Stimulated activated CD8-positive, alpha-beta memory T cell treated with anti-CD3 and anti-CD28 coated beads, Interleukin-12 subunit alpha, Interleukin-12 subunit beta, amount 100 ng/mL, for 4 hours (primary cell): ENCODE measurements at places on chromosomes 1 and 21.

- DNase-seq = no peak
Observed at GRCh38 chr1:77446841-77447555, 165.2 kb downstream of the AK5 start.

DNA sequence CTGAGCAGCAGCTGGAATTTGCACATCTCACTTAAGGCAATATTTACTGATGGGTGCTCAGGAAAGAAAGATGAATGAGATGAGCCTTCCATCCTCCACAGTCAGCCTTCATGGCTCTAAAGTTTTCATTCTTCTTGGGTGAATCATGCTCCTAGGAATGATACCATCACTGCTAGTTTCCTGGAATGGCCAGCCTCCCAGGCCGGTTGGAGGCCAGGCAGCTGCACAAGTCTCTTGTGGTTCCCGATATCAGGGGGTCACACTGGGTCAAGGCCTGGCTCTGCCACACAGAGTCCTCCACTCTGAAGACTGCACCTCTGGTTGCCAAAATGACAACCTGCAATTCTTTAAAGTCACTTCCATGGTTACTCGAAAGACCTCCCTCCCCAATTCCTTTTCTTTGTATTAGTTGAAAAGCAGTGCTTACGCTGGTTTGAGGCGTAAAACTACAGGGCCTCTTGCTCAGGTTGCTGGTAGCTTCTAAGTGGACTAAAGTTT is 46.2 kb upstream of the PALMD start:
- DNase-seq = no peak

DNA sequence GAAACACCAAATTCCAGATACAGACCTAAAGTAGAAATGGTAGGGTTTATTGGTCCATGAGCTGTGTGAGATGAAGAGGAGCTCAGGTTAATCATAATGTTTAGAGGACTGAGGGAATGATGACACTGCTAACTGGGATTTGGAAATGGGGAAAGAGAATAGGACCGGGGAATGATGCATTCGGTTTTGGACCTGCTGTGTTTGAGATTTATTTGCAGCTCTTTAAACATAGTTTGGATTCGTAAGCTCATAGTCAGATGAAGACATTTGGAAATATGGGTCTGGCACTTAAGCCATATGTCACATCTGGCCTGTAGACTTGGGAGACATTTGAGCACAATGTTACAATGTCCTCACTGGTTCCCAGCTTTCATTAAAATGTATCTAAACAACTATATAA is 127.9 kb upstream of the DUSP10 start:
- DNase-seq = no peak

- no peak for DNase-seq
Observed at GRCh38 chr1:56901716-56902115, 47.1 kb downstream of the C8A start.

GRCh38 chr1:62229932-62230331 is 35.3 kb downstream of the L1TD1 start:
- DNase-seq = no peak

GRCh38 chr1:190046231-190046630 is 431.4 kb downstream of the BRINP3 start:
- no peak for DNase-seq

DNA sequence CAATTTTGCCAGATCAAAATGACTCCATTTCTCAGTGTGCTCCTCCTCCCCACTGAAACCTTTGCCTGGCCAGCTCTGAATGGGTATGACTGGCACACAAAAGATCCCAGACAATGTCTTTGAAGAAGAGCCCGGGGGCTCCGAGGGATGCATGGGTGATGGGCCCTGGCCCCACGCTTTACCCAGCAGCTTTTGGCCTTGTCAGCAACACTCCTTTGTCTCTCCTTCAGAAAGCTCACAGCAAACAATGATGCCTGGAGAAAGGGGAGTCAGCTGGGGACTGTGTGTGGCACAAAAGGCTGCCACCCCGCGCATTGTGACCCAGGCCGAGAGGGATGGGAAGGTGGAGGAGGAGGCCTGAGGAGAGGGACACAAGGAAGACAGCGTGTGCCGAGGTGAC is 45.9 kb downstream of the PLXNA2 start:
- no peak for DNase-seq

- DNase-seq = peak; percentile 88
Observed at GRCh38 chr1:155017041-155017945, 14.7 kb downstream of the ZBTB7B start.

GRCh38 chr1:92987462-92987861 is 26.2 kb upstream of the DIPK1A start:
- no peak for DNase-seq

DNA sequence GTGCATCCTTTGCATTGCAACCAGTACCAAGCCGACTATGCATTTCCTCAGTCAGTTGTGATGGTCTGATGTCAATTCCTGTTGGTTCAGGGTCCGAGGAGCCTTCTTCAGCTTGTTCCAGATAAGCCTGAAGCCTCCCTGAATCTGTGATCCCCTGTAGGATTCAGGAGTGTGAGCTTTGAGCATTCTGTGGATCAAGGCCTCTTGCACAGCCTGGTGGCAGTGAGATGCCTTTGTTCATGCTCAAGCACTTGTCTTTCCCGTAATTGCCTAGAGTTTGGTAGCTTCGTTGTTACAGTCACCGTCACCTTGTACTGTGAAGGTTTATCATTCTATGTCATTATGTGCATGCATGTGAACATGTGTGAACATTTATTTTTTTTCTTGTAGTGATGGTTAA is 103.5 kb downstream of the PBX1 start:
- DNase-seq = no peak

GRCh38 chr21:38843806-38844503 is 38.2 kb downstream of the ETS2 start:
- no peak for DNase-seq

GRCh38 chr1:156658945-156659574 is 17.1 kb downstream of the BCAN start:
- no peak for DNase-seq

DNA sequence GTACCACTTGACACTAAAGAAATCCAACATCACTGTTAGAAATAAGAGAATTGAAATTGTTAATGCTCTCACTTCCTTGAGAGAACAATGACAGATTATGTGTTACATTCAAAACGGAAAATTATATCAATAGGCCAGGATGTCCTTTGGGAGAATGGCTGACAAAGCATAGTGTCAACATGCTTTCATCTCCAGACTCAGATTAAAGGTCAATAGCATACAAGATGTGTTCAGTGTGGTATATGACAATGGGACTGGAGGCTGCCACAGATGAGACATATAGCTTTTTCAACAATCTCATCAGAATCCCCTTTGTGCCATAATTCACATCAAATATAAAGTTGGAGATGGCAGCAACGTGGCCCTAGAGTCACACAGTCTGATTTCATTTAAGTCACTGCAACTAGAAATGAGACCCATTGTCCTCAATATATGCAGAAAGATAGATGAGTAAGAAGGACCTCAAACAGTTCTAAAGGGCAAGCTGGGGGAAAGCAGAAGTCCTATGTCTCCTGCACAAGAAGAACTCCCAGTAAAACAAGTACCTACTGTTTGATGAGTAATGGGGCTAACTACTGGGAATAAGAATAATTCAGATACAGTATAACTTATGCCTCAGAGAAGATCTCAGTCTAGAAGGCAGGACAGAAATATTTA is 327.9 kb downstream of the TTLL7 start:
- no peak for DNase-seq

- no peak for DNase-seq
Observed at GRCh38 chr1:84476225-84476624, 2.8 kb upstream of the RPF1 start.

DNA sequence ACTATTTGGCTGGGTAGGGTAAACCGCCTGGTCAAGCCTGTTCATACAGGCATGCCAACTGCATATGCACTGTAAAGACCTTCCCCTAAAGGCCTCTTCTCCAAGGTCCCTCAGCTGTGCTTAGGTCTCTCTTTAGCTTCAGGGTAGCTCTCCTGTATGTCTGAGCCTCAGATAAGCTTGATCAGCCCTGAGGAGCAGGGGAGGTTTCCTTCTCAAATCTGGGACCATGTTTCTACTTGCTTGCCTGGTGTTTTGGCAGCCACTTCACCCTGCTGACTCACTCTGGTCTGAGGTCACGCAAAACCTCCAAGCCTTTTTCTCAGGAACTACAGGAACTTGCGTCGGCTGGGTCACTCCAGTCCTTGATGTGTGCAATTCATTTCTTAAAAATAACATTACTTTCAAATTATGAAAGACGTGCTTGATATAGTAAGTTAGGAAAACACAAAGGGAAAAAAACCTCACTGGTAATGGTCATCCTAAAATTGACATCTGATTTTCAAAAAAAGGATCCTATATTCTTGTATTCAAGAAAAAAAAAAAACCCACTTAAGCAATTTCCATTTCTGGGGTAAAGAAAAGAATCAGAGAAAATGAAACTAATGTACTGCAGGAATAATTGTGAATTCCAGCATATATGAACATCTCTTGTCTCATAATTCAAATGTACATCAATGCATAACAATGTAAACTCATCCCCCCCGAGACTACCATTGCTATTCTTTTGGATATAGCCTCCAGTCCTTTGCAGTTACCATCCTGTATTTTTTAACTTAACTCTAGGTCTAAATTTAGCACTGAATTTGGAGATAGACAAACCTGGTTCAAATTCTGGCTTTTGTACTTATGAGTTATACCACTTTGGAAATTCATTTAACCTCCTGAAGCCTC is 24.8 kb upstream of the RNF19B start:
- DNase-seq = no peak

DNA sequence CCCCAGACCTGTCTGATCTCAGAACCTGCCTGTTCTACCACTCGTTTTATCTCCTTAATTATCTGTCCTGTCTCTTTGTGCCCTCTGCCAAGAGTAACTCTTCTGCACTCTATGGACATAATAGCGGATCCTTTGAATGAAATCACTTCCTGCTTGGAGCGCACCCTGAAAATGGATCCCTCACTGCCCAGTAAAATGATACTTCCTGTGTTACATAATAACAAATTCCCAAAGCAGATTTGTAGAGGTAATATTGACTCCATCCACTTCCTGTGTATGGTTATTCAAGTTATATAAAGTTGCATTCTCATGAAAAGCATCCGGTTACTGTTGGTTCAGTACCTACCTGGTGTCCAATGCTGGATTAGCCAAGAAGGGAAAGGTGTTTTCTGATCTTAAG is 246.0 kb downstream of the TRABD2B start:
- no peak for DNase-seq

DNA sequence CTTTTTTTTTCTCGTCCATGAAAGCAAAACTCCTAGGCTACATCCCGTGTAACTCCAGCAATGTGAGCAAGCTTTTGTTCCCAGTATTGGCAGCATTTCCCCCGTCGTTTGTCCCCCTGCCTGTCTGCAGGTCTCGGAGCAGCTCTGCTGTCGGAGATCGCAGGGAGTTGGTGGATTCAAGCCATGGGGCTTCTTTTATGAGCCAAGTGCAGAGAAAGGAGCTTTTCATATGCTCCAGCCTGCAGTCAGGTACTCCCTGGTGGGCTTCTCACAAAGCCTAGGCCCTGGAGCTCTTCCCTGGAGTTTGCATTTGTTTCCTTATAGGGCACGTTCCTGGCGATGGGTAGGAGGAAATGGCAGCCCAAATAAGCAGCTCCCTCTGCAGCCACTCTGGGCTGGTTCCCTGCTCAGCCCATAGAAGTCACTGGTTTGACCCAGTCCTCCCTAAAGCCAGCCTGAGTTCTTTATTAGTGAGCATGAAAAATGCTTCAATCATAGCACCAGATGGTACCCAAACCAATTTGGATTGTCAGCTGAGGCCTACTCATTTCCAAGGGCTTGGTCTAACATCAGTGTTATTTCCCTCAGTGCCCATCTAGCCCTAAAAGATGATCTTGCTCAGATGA is 78.3 kb downstream of the NUF2 start:
- DNase-seq = no peak

- DNase-seq = no peak
Observed at GRCh38 chr1:30374400-30375070, 348.9 kb downstream of the MATN1 start.

GRCh38 chr1:38730511-38731397 is 128.8 kb downstream of the RRAGC start:
- no peak for DNase-seq

DNA sequence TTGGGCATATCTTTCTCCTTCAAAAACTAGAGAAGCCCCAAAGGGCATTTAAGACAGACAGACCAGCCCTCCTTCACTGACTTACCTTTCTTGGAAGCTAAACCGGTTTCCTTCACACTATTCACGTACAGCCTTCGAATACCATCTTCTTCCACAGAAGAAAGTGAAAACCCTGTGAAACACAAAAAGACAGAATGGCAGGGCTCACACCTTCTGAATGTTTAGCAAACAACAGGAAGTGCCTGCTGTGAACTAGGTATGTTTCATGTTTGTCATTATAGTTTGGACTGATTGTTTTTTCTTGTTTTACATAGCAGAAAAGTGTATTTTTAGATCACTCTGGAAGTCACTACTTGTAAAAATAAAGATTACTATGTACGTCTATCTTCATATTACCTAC is 148.6 kb upstream of the KRTAP19-8 start:
- DNase-seq = no peak

- DNase-seq = peak; percentile 37
Observed at GRCh38 chr1:205286335-205286950, 35.1 kb downstream of the NUAK2 start.

DNA sequence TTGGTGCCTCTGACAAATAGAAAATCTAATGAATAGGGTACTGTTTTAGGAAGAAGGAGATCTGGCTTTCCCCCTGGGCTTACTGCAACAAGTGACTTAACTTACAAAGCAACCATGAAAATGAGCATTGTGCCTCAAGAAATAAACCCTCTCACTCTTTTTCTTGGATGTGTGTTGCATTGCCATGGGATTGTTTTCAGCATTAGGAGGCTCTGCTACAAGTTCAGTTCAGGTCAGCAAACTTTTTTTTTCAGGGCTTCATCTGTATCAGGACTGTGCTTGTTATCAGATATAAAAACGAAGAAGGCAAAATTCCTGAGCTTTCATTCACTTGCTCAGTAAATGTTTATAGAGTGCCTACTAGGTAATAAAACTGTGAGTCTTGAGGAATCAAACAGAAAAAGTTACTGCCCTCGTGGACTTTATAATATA is 37.8 kb upstream of the DOCK7 start:
- DNase-seq = no peak

DNA sequence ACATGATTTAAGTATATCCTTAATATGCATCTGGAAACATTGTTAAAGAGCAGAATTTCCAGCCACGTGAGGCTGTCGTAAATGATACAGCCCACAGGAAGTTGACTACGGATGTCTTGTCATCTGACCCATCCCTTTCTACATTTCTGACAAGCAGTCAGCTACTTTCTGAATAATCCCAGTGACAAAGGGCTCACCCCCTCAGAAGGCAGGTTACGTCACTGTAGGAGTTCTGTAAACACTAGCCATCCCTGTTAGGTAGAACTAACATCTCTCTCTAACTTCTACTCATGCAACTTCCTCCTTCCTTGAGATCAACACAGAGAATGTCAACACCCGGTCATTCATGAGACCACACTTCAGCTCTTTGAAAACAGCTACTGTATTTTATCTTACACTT is 259.2 kb downstream of the GREM2 start:
- DNase-seq = no peak

DNA sequence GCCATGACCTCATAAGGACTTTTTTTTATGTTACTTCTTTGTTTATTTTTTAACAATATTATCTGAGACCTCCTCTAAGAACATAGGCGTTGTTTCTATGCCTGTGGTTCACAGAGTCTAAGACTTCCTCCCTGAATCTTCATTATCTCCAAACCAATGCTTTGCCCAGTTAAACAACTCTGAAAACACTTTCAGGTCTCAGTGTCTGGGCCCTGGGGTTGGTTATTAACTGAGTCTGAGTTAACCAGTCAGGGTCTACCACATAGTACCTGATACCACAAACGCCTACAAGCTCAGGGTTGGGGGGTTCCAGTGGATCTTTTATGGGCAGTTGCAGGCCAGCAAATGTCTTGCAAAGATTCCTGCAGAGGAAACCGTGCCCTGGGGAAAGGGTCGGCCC is 138.2 kb downstream of the AJAP1 start:
- no peak for DNase-seq
